ENCODE measurements at places on chromosomes 5 and 9. TPM values are rescaled to one million over a fixed set of nuclear protein-coding genes. Genes with fewer than 3 reads are reported as not detected.
A peak's percentile ranks its signal among the peaks of the same experiment; 100 is the strongest.

SUSD3 gene
- 1.3 TPM for total RNA-seq

RNF20 gene
- 31.5 TPM for total RNA-seq

BBLN gene
- total RNA-seq, result 144 TPM

PCDHGB2 gene
- 10.5 TPM for total RNA-seq

POLR3G gene
- total RNA-seq, result 2.0 TPM

SAXO1 gene
- 0.16 TPM for total RNA-seq

PRDM9 gene
- total RNA-seq, result not detected

SLC36A2 gene
- not detected for total RNA-seq

DNA sequence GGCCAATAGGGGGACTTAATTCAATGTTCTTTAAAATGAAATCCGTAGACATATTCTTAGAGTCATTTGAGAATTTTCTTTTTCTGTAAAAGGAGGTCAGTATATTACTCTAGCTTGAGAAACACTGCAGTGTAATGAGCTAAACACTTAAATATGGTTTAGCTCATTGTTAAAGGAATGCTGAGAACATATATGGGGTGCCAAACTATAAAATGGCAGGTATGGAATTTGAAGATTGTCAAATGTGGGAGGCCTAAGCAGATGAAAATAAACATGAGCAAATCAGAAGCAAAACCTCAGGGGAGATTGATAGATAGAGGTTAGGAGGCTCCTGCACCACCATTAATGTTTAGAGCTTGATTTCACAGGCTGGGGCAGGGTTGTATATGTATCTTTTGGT is 57.9 kb downstream of the STX17 start:
- no peak for DNase-seq
- H3K27ac ChIP-seq, result no peak overlapping the region
- no peak overlapping the region for H3K4me3 ChIP-seq
- H3K4me1 ChIP-seq, result no peaks in the 10 kb centered on the region
- H3K36me3 ChIP-seq, result no peaks in the 10 kb centered on the region

GRCh38 chr5:142840575-142840974 is 70.4 kb downstream of the ARHGAP26 start:
- no peak for DNase-seq
- H3K27ac ChIP-seq, result peak overlapping the region; percentile 40
- H3K4me1 ChIP-seq, result no peaks in the 10 kb centered on the region
- no peaks in the 10 kb centered on the region for H3K27me3 ChIP-seq

DNA sequence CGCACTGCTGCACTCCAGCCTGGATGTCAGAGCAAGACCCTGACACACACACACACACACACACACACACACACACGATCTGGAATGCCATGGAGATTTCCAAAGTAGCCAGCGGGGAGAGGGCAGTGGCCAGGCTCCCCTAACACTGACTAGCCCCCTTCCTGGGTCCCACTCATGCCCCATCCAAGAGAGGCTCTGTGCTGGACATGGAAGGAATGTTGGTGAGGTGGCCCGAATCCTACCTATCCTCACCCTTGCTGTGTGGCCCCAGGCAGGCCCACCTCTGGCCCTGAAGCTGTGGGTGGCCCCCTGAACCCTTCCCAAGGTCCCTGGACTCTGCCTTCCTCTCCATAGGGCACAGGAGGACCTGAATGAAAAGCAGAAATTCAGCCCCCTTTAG is 7.3 kb downstream of the BRD3 start:
- no peaks in the 10 kb centered on the region for H3K27me3 ChIP-seq
- no peak overlapping the region for H3K4me3 ChIP-seq
- peaks cover 27% of the 10 kb centered on the region for H3K4me1 ChIP-seq
- H3K27ac ChIP-seq, result no peak overlapping the region
- no peak for DNase-seq

DNA sequence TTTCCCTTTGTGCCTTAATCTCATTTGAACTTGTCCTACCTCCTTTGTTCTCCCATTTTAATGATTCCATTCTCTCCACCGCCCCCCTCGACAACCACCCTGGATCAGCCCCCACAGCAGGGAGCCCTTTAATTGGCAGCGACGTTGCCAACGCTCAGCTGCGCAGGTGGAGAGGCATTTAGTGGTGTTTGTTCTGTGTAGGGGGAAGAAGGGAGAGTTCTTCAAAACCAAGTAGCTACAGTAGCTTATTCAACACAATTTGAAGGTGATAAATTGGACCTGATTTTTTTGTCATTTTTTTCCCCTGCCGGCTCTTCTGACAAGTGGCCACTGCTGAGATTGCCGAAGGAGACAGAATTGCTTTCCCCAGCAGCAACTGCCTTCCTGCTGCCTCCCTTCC is 499.1 kb downstream of the CDK5RAP2 start:
- no peaks in the 10 kb centered on the region for H3K36me3 ChIP-seq
- H3K4me3 ChIP-seq, result no peak overlapping the region
- DNase-seq, result no peak
- peaks cover 3% of the 10 kb centered on the region for H3K27me3 ChIP-seq

DNA sequence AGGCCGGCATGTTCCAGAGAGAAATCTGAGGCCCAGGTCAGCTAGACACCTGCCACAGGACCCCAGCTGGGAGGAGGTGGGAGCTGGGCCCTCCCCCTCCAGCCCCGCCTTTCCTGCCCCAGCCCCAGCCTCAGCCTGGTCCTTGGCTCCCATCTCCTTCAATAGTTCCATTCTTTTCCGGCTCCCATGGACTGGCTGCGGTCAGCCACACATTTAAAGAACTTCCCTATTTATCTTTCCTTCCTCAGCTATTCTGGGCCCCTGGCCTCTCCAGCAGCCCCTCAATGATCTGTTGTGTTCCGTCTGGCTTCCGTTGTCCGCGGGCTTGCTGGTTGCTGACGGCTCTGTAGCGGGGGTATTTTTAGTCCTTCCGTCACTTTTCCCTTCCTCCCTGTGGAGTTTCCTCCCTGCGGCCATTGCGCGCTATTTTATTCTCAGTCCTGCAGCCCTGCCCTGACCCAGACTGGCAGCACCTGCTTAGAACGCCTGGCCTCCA is 73.8 kb downstream of the AMBP start:
- no peak overlapping the region for H3K27ac ChIP-seq
- H3K4me1 ChIP-seq, result no peaks in the 10 kb centered on the region
- H3K4me3 ChIP-seq, result no peak overlapping the region
- no peaks in the 10 kb centered on the region for H3K27me3 ChIP-seq
- peak; percentile 45 for DNase-seq
- no peaks in the 10 kb centered on the region for H3K36me3 ChIP-seq

GRCh38 chr9:9002826-9003583 is 1203.4 kb upstream of the DMAC1 start:
- DNase-seq, result no peak
- H3K27me3 ChIP-seq, result no peaks in the 10 kb centered on the region
- no peaks in the 10 kb centered on the region for H3K4me1 ChIP-seq
- H3K27ac ChIP-seq, result no peak overlapping the region
- no peak overlapping the region for H3K4me3 ChIP-seq

- H3K27ac ChIP-seq, result peak overlapping the region; percentile 94
- peaks cover 4% of the 10 kb centered on the region for H3K4me1 ChIP-seq
- DNase-seq, result peak; percentile 91
- peak overlapping the region; percentile 71 for H3K4me3 ChIP-seq
Observed at GRCh38 chr9:95510709-95511615, 5.8 kb downstream of the PTCH1 start.

- peak; percentile 65 for DNase-seq
- no peaks in the 10 kb centered on the region for H3K4me1 ChIP-seq
- H3K36me3 ChIP-seq, result no peaks in the 10 kb centered on the region
- no peak overlapping the region for H3K4me3 ChIP-seq
- H3K27me3 ChIP-seq, result no peaks in the 10 kb centered on the region
- peak overlapping the region; percentile 87 for H3K27ac ChIP-seq
Observed at GRCh38 chr9:87119328-87119881, 172.1 kb upstream of the GAS1 start.

DNA sequence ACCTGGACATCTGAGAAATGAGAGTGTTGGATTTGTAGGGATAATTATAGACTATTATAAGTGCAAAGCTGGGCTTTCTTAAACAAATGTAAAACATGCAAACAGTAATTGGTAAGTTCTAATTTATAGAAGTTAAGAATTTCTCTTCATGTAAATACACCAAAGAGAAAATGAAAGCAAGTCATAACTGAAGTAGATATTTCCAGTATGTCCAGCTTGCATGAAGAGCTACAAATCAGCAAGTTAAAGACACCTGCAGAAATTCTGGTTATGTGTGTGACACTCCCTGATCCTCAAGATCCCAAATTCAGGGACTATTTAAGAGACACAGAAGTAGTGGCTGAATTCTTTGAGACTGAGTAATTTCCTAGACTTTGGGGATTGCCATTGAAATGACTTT is 308.9 kb downstream of the TLE4 start:
- H3K4me3 ChIP-seq, result no peak overlapping the region
- H3K36me3 ChIP-seq, result no peaks in the 10 kb centered on the region
- H3K4me1 ChIP-seq, result no peaks in the 10 kb centered on the region

DNA sequence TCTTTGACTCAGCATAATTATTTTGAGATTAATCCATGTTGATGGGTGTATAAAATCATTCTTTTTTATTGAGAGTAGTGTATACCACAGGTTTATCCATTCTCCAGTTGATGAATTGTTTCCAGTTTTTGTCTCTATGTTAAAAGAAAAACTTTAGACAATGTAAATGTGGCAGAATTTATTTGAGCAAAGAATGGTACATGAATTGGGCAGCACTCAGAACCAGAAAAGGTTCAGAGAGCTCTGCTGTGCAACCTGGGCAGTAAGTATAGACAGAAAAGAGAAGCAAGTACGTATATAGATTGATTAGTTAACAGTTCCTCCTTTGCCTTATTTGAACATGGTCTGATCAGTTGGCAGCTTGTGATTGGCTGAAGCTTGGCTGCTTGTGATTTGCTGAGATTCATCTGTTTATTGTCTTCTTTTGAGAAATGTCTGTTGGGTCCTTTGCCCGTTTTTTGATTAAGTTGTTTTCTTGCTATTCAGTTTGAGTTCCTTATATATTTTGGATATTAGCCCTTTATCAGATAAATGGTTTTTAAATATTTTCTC is 41.4 kb downstream of the CDC42SE2 start:
- no peaks in the 10 kb centered on the region for H3K4me1 ChIP-seq
- H3K36me3 ChIP-seq, result no peaks in the 10 kb centered on the region
- H3K27ac ChIP-seq, result no peak overlapping the region
- DNase-seq, result no peak

- no peak overlapping the region for H3K27ac ChIP-seq
- DNase-seq, result no peak
- H3K4me1 ChIP-seq, result no peaks in the 10 kb centered on the region
- H3K4me3 ChIP-seq, result no peak overlapping the region
Observed at GRCh38 chr5:133756036-133756435, 143.7 kb upstream of the FSTL4 start.

DNA sequence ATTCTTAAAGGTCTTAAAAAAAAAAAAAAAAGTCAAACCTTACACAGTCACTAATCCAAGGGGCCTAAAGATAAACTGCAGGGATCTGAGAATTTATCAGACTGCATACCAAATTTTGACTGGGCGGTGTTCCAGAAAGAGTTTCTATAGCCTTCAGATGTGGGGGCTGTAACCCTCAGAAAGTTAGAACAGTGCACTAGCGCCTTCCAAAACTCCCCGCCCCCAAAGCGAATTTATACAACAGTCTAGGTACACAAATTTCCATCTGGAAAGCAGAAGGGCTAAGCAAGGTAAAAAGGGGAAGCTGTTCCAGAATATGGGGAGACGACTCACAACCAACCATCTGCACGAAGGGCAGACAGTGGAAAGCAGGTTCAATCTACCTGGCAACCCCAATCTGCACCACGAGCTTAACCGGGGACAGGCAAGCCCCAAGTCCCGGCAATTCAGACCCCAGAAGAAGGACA is 813 bp downstream of the ERMP1 start:
- no peaks in the 10 kb centered on the region for H3K36me3 ChIP-seq
- H3K27ac ChIP-seq, result peak overlapping the region; percentile 85
- H3K4me1 ChIP-seq, result no peaks in the 10 kb centered on the region
- DNase-seq, result no peak

DNA sequence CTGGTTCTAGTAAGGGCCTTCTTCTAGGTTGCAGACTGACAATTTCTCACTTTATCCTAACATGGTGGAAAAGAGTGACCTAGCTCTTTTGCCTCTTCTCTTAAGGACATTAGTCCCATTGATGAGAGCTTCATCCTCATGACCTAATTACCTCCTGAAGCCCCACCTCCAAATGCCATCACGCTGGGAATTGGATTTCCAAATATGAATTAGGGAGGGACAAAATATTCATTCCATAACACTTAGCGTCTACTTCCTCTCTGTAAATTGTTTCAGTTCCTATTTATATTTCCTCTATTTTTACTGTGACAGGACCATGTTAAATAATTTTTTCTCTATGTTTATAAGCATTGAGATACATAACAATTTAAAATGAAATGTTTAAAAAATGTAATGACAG is 408.8 kb downstream of the CDH10 start:
- no peak overlapping the region for H3K4me3 ChIP-seq
- no peak overlapping the region for H3K27ac ChIP-seq
- DNase-seq, result no peak
- no peaks in the 10 kb centered on the region for H3K4me1 ChIP-seq
- H3K27me3 ChIP-seq, result no peaks in the 10 kb centered on the region
- no peaks in the 10 kb centered on the region for H3K36me3 ChIP-seq

DNA sequence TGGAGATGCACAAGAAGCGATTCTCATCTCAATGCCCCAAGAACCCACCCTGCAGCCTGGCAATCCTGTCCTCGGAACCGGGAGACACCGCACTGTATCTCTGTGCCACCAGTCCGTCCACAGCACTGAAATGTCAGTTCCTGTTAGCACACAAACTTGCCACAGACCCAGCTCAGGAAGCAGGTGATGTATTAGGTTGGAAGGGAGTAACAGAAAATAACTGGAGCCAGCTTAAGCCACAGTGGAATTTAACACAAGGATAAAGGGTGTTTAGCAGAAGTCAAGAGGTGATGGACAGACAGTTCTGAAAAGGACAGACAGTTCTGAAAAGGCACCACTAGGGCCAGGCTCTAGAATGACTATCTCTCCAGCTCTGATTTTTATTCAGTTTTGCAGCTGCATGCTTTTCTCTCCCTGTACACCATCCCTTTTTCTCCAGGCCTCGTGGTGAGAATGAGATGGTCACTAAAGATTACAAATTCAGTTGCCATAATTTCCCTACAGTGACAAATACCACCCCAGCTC is 114.4 kb downstream of the ANKRD18B start:
- no peak for DNase-seq
- H3K36me3 ChIP-seq, result no peaks in the 10 kb centered on the region
- no peak overlapping the region for H3K27ac ChIP-seq
- no peaks in the 10 kb centered on the region for H3K4me1 ChIP-seq
- H3K27me3 ChIP-seq, result no peaks in the 10 kb centered on the region

- peaks cover 4% of the 10 kb centered on the region for H3K36me3 ChIP-seq
- peak overlapping the region; percentile 54 for H3K27ac ChIP-seq
- no peaks in the 10 kb centered on the region for H3K27me3 ChIP-seq
- no peaks in the 10 kb centered on the region for H3K4me1 ChIP-seq
- no peak for DNase-seq
- H3K4me3 ChIP-seq, result no peak overlapping the region
Observed at GRCh38 chr5:151264113-151264512, 11.1 kb downstream of the GM2A start.

GRCh38 chr9:94922098-94922607 is 195.7 kb downstream of the AOPEP start:
- no peaks in the 10 kb centered on the region for H3K27me3 ChIP-seq
- no peaks in the 10 kb centered on the region for H3K36me3 ChIP-seq
- peak overlapping the region; percentile 78 for H3K27ac ChIP-seq
- no peak overlapping the region for H3K4me3 ChIP-seq
- no peak for DNase-seq
- peaks cover 8% of the 10 kb centered on the region for H3K4me1 ChIP-seq

Data from breast epithelium (tissue), 4 donors.